ENCODE measurements at places on chromosomes 7 and 10. TPM values are rescaled to one million over a fixed set of nuclear protein-coding genes. Genes with fewer than 3 reads are reported as not detected.

STEAP1 gene
- total RNA-seq: 0.27 TPM

LAMB1 gene
- total RNA-seq: 556 TPM

MMP21 gene
- total RNA-seq: 0.23 TPM

GNGT1 gene
- total RNA-seq: not detected

ANKRD16 gene
- total RNA-seq: 14.7 TPM

FGFR2 gene
- total RNA-seq: 78.0 TPM

GRCh38 chr7:27156508-27156898 is at the start of gene HOXA7:
Gene HOXA7, minus strand, starts transcription at chr7:27156675. Its CDS starts 130 bp downstream, at chr7:27156545.
- peaks cover 13% of the 10 kb centered on the region for H3K36me3 ChIP-seq
- H3K27me3 ChIP-seq: peaks cover 81% of the 10 kb centered on the region

DNA sequence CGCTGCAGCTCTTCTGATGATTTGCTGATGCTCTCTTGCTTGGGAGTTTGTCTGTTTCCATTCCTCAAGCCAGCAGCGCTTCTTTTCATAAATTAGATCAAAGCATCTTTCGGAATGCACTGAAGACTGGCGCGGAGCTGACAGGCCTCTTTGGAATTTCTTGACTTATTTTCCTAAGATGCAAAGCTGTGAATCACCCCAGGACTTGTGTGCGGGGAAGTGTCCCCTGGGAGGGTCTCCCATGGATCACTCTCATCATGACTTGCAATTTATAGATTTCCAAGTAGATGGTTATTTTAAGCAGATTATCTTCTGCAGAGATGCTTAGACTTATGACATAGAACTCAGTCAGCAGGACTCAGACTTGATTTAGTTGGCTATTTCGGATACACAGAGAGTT is 467.2 kb downstream of the TCERG1L start:
- H3K27ac ChIP-seq: no peak overlapping the region
- no peaks in the 10 kb centered on the region for H3K36me3 ChIP-seq
- H3K27me3 ChIP-seq: no peaks in the 10 kb centered on the region
- no peak for DNase-seq

GRCh38 chr10:121845044-121845784 is 82.6 kb downstream of the ATE1 start:
- H3K4me3 ChIP-seq: no peak overlapping the region
- peaks cover 5% of the 10 kb centered on the region for H3K4me1 ChIP-seq
- peaks cover 40% of the 10 kb centered on the region for H3K36me3 ChIP-seq
- H3K27ac ChIP-seq: no peak overlapping the region
- DNase-seq: no peak
- no peaks in the 10 kb centered on the region for H3K27me3 ChIP-seq

DNA sequence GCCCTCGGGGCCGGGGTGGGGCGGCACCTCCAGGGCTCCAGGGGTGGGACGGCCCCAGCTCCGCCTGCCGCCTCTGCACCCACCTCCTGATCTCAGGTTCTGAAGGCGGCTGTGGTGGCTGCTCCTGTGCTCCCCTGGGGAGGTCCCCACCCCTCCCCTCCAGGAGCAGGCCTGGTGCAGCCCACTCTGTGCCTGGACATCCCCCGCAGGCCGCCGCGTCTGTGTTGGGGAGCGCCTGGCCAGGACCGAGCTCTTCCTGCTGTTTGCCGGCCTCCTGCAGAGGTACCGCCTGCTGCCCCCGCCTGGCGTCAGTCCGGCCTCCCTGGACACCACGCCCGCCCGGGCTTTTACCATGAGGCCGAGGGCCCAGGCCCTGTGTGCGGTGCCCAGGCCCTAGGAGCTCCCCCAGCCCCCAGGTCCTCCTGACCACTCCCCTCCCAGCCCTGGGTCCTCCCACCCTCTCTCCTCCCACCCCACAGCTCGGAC is 5.5 kb downstream of the CYP2W1 start:
- H3K27me3 ChIP-seq: no peaks in the 10 kb centered on the region
- H3K36me3 ChIP-seq: no peaks in the 10 kb centered on the region
- H3K27ac ChIP-seq: no peak overlapping the region
- H3K4me3 ChIP-seq: no peak overlapping the region
- H3K4me1 ChIP-seq: peaks cover 10% of the 10 kb centered on the region

DNA sequence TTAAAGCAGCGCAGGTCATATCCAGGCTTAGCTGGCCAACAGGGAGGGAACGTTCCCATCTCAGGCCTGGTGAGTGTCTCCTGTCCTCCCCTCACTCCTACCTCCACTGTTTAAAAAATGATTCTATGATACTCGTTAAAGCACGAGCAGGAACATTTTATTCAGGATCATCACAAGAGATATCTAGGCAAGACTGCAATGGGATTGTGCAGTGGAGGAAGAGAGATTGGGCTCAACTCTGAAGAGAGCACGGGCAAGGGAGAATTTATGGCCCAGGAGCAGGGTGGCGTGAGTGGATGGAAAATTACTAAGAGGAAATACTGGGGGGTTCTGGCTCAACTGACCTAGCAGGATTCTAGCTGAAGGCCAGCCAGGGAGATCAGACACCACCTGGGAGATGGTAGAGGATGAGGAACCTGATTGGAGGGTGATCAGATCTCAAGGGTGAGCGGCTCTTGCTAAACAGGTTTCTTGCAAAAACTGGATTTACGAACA is 9.0 kb upstream of the HSPB1 start:
- DNase-seq: no peak
- no peaks in the 10 kb centered on the region for H3K27me3 ChIP-seq
- H3K4me3 ChIP-seq: no peak overlapping the region
- peaks cover 50% of the 10 kb centered on the region for H3K4me1 ChIP-seq
- peak overlapping the region; percentile 92 for H3K27ac ChIP-seq
- no peaks in the 10 kb centered on the region for H3K36me3 ChIP-seq

DNA sequence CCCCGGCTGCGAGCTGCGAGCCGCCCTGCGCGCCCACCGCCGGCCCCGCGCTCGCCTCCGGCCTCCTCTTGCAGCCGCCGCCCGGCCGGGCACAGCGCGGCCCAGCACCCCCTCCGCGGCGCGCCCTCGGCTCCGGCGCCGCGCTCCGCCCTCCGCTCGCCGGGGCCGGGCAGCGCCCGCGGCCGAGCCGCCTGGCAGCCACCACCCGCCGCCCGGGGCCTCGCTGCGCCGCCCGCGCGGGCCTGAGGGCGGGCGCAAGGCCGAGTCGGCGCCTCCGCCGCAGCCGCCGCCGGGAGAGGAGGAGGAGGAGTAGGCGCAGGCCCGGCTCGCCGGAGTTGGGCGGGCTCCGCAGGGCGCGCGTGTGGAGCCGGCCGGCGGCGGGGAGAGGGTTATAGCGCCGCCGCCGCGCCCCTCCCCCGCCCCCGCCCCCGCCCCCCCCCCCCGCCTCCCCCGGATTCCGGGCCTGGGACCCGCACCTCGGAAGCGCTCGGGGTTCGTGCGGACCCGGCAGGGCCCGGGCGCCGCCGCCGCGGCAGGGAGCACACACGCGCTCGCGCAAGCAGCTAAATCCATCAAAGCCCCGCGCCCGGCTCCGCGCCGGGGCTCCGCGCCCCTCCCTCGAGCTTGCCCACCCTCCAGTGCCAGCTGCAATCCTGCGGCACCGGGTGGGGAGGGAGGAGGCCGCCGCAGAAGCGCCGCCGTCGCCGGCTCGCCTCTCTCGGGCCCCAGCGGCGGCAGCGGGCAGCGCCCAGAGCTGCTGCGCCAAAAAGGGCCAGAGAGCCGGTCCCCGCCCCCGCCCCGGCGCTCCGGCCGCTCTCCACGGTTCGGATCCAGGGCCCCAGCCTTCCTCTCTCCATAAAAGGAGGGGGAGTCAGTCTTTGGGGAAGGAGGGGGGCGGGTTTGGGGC is at the start of gene PDGFA:
Gene PDGFA, minus strand, starts transcription at position 363 of the 907 bp plus-strand sequence. CDS start 845 bp downstream, outside the sequence.
- peak within 1 kb of the TSS; percentile 90 for H3K27ac ChIP-seq
- H3K27me3 ChIP-seq: peaks cover 37% of the 10 kb centered on the region
- no peak for DNase-seq
- no peaks in the 10 kb centered on the region for H3K36me3 ChIP-seq
- peaks cover 36% of the 10 kb centered on the region for H3K4me1 ChIP-seq
- H3K4me3 ChIP-seq: peak within 1 kb of the TSS; percentile 89

DNA sequence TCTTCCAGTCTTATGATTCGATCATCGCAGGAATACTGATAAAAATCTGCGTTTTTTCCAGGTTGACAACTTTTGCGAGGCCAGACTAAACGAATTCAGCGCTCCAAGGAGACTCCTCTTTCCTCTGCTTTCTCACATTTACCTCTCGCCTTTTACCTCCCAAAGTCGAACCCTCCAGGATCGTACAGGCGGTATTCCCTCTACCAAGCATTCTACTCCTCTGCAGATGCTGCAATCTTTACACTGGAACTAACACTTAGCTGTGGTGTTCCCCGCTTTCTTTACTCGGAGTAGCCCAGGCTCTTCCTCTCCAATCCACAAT is 449 bp downstream of the NUDT5 start:
- H3K27me3 ChIP-seq: no peaks in the 10 kb centered on the region
- peak overlapping the region; percentile 86 for H3K4me3 ChIP-seq
- no peak for DNase-seq
- H3K27ac ChIP-seq: peak overlapping the region; percentile 95
- peaks cover 6% of the 10 kb centered on the region for H3K36me3 ChIP-seq
- peaks cover 25% of the 10 kb centered on the region for H3K4me1 ChIP-seq

DNA sequence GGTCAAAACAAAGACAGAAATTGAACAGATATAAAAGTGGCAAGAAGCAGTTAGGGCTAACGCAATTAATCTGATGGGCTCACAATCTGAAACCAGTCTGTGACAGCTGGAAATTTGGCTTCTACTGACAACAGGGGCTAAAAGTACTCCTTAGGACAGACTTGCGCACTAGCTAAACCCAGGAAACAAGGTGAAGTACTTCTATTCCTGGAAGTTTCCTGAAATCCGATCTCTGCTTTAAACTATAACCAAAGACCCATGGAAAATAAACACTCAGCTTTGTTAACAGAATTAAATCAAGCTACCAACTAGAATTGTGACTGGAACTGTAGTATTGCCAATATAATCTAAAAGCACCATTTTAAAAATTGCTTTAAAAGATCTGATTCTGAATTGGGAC is 520.2 kb upstream of the ZWINT start:
- DNase-seq: no peak
- no peaks in the 10 kb centered on the region for H3K27me3 ChIP-seq
- H3K4me3 ChIP-seq: no peak overlapping the region
- no peaks in the 10 kb centered on the region for H3K36me3 ChIP-seq
- H3K27ac ChIP-seq: peak overlapping the region; percentile 54

DNA sequence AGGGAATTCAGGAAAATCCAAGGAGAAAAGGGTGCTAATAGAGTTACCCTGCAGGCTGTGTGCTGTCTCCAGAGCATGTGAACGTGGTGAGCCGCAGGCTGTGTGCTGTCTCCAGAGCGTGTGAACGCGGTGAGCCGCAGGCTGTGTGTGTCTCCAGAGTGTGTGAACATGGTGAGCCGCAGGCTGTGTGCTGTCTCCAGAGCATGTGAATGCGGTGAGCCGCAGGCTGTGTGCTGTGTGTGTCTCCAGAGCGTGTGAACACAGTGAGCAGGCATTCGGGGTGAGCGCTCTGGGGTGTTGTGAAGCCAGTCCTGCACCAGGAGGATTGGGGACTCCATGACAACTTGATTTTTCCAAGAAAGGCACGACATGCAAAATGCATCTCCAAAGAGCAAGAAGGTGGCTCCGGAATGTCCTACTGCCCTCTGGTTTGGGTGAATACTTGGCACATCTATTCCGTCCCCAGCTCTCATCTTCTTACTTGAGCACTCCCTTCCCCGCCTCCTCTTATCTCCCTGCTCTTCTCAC is 407.9 kb upstream of the SHH start:
- H3K27ac ChIP-seq: no peak overlapping the region
- peaks cover 15% of the 10 kb centered on the region for H3K27me3 ChIP-seq
- no peak overlapping the region for H3K4me3 ChIP-seq

- DNase-seq: no peak
- peaks cover 7% of the 10 kb centered on the region for H3K4me1 ChIP-seq
- no peaks in the 10 kb centered on the region for H3K36me3 ChIP-seq
- no peak overlapping the region for H3K4me3 ChIP-seq
- H3K27ac ChIP-seq: no peak overlapping the region
Measured at GRCh38 chr7:50119815-50120637, 27.0 kb upstream of the ZPBP start.

DNA sequence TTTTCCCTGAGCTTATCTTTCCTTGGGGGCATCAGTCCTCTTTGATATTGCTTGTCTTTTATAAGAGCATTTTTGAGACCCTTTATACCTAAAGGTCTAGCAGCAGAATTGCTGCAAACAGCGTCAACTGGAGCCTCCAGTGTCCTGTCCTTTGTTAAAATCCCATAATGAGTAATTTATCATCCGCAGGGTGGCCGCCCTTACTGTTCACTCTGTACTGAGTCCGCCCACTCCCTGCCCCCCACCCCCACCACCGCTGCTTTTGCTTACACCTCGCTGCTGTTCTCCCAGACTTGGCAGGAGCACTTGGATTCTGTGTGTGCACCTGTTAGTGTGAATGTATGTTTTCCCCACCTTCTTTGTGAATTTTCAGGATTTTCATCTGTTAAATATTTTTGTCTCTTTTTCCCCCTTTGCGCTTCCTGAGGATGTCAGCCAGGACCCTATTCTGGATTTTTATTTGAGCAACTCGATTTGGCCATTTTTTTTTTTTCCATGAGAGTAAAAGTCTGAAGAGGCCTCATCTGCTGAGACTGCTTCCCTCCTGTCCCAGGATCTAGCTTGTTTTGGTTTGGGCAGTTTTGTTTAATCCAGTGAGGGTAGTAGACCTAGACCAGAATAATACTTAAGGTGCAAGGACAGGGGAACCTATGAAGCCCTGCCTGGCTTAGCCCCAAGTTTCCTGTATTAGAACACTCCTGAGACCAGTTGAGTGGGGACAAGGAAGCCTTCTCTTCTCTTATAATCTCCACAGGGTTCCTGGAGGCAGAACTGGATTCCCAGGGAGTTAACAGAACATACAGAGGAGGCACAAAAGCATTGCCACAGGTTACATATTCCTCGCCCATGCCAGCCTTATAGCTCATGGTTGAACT is 8.2 kb downstream of the AGFG2 start:
- no peak overlapping the region for H3K4me3 ChIP-seq
- H3K4me1 ChIP-seq: peaks cover 45% of the 10 kb centered on the region

DNA sequence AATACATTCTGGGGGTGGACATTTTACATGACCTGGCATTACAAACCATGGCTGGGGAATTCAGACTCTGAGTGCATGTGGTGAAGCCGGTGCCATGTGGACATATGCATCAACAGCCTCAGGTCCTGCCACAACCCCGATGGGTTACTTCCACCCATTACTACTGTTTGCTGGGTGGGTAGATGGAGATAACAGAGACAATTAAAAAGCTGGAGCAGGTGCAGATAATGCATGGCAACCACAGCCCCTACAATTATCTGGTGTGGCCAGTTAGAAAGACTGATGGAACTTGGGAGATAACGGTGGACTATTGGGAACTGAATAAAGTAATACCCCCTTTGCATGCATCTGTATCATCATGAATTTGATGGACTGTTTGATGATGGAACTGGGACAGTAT is 21.6 kb upstream of the ADAMTS14 start:
- H3K27ac ChIP-seq: no peak overlapping the region
- no peak overlapping the region for H3K4me3 ChIP-seq
- H3K36me3 ChIP-seq: no peaks in the 10 kb centered on the region
- no peak for DNase-seq

GRCh38 chr10:30977385-30977784 is 54.3 kb downstream of the ZNF438 start:
- H3K4me1 ChIP-seq: peaks cover 8% of the 10 kb centered on the region
- H3K27ac ChIP-seq: no peak overlapping the region
- H3K36me3 ChIP-seq: peaks cover 14% of the 10 kb centered on the region
- H3K4me3 ChIP-seq: no peak overlapping the region

Measured in mesothelial cell of epicardium (in vitro differentiated cells).